ENCODE measurements at places on chromosomes 7 and 10.

- DNase-seq = no peak
These were observed 6.3 kb upstream of the LIPF start for GRCh38 chr10:88657901-88658300.

- no peak for DNase-seq
These were observed 221.5 kb upstream of the MDFIC start for GRCh38 chr7:114700247-114700928.

- no peak for DNase-seq
These were observed 356.5 kb upstream of the ZNF32 start for GRCh38 chr10:44004913-44005787.

GRCh38 chr10:11098666-11099065 is 81.0 kb downstream of the CELF2 start:
- no peak for DNase-seq

DNA sequence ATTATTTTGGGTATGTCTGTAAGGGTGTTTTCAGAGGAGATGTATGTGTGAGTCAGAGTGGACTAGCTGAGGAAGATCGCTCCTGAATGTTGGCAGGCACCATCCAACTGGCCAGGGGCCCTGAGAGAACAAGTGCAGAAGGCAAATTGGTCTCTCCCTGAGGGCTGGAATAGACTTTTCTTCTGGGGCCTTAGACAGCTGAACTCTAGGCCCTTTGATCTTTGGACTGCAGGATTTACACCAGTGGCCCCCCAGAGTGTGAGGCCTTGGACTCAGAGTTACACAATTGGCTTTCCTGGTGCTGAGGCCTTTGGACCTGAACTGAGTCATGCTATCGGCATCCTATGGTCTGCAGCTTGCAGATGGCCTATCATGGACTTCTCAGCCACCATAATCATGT is 217.2 kb downstream of the REEP3 start:
- DNase-seq = no peak

DNA sequence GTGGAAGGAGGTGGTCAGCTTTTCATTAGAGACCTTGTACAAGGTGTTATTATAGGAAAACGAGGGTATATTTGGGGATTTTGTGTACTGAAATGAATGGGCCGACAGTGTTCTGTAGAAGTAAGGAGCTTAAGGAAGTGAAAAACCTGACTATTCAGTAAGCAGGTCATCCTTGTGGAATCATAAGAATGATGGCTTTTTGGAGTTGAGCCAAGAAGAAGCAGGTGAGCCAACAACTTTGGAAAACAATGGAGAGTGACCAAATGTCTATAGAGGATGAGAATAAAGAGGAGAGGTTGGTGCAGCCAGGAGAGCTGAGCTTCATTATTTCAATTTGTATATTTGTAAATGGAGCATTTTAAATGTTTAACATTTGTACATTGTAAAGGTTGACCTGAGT is 595.7 kb downstream of the CCSER2 start:
- DNase-seq = no peak

DNA sequence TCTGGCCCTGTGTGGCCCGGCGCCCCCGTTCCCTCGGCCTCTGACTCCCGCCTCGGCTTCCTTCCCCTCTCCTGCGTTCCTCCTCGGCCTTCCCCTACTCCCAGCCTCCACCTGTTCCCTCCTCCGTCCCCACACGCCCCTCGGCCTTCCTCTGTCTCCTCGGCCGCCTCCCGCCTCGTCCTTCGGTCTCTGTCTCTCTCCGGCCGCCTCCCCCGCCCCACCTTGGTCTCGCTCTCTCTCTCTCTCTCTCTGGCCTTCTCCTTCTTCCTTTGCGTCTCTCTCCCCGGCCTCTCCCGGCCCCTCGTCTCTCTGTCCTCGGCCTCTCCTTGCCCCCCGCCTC is 588 bp downstream of the GET4 start:
- DNase-seq = no peak

GRCh38 chr10:123424537-123424936 is 241.6 kb upstream of the GPR26 start:
- no peak for DNase-seq

GRCh38 chr10:17226891-17227303 is 1.1 kb upstream of the VIM start:
- no peak for DNase-seq

- DNase-seq = no peak
These were observed 14.0 kb upstream of the PCGF5 start for GRCh38 chr10:91206427-91206826.

DNA sequence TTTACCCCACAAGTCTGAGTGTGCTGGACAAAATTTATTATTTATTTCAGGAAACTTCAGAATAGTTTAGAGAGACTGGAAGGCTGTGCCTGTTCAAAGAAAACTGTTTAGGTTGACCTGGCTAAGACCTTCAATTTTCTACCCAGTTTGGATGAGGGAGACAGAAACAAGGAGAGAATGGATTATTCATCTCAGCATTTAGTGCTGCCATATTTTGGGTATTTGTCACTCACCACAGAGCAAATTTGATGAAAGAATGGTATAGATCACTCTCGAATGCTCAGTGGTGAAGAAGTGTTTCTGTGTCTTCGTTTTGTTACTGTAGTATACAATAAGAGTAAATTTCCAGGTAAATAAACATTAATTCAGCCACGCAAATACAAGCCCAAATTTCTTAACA is 71.8 kb downstream of the SEMA3C start:
- no peak for DNase-seq

- no peak for DNase-seq
These were observed 535.5 kb downstream of the GPAM start for GRCh38 chr10:111648046-111648445.

DNA sequence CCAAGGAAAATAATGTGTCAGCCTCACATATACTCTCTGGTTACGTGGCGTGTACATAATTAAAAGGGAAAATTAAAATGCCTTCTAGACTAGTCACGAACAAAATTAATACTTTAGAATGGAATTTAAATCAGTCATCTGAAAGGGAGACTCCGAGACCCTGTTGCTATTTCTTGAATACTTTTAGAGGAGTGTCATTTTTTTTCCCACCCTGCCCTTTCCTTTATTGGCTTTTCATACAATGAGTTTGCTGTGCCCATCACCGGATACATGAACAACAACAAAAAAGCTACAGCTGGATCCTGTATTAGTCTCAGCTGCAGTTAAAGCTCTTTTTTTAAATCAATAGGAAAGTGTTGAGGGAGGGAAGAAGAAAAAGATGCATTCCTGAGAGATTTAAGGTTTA is 20.1 kb downstream of the CYTH3 start:
- no peak for DNase-seq

DNA sequence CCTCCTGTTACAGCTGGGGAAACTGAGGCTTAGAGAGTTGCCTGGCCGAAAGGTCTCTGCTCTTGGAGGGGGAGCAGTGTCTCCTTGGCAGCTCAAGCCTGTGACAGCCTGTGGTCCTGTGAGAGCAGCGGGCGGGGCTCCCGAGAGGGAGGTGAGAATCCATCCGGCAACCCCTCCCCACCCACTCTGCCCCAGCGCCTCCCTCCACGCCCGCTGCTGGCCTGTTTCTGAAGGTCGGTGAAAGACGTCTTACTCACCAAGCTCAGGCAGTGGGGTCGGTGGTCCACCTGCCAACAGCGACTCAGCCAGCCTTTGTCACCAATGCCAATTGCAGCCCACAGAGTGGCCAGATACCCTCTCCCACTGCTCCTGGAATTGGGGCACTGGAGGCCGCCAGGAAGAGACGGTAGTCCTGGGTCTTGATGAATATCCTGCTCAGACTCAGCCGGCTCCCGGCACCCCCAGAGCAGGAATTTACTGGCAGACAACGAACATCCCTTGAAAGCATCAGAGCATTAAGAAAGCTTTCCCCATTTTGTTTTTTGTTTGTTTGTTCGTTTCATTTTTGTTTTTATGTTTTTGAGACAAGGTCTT is 7.4 kb upstream of the TTYH3 start:
- DNase-seq = no peak

GRCh38 chr10:84452003-84452402 is 123.6 kb downstream of the CCSER2 start:
- DNase-seq = no peak

DNA sequence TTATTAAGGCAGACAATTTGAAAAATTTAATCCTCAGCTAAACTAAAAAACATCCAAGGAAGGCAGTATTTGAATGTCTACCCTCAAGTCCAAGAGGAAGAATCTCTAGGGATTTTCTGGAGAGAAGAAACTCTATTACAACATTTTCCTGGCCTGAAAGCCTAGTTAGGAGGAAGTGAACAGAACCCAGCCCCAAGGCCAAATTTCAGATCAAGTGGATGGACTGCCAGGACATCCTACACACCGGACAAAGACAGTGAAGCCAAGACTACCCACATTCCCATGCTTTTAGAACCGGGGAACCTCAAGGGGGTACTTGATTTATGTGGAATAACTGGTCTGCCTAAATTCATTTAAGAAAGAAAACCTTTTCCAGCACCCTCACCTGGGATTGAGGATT is 108.9 kb upstream of the MEOX2 start:
- no peak for DNase-seq

- no peak for DNase-seq
These were observed 13.9 kb downstream of the VSTM2A start for GRCh38 chr7:54556121-54556520.

DNA sequence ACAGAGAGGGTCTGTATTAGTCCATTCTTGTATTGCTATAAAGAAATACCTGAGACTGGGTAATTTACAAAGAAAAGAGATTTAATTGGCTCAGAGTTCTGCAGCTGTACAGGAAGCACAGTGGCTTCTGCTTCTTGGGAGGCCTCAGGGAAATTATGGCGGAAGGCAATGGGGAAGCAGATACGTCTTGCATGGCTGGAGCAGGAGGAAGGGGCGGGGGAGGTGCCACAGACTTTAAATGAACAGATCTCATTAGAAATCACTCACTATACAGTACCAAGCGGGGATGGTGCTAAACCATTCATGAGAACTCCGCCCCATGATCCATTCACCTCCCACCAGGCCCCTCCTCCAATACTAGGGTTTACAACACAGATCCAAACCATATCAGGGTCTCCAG is 3.7 kb upstream of the CALU start:
- no peak for DNase-seq

DNA sequence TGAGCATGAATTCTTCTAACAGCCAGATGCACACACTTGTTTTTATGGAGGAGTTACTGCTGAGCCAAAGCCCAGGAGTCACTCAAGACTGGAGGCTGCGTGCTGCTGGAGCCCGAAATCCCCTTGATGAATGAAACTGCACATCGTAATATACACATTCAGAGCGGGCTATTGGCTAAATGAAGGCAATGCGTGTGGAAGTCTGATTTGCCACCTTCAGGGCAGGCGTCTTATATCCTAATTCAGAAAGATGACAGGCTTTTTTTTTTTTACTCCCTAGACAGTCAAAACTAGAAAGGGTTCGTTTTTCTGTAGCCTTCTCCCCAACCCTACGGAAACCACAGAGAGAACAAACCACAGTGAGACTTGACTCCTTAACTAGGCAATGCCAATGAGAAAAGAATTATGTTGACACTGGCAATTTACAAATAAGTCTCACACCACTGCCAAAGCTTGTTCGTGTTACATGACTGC is 227.2 kb upstream of the KLF14 start:
- DNase-seq = peak; percentile 85

GRCh38 chr7:114740095-114740494 is 181.8 kb upstream of the MDFIC start:
- no peak for DNase-seq

- DNase-seq = no peak
These were observed 1193.9 kb downstream of the DNAJB9 start for GRCh38 chr7:109763611-109764010.

- peak; percentile 29 for DNase-seq
These were observed 63.3 kb downstream of the IMMP2L start for GRCh38 chr7:111499027-111499426.

GRCh38 chr7:26553582-26553981 is 261.9 kb downstream of the SNX10 start:
- no peak for DNase-seq

DNA sequence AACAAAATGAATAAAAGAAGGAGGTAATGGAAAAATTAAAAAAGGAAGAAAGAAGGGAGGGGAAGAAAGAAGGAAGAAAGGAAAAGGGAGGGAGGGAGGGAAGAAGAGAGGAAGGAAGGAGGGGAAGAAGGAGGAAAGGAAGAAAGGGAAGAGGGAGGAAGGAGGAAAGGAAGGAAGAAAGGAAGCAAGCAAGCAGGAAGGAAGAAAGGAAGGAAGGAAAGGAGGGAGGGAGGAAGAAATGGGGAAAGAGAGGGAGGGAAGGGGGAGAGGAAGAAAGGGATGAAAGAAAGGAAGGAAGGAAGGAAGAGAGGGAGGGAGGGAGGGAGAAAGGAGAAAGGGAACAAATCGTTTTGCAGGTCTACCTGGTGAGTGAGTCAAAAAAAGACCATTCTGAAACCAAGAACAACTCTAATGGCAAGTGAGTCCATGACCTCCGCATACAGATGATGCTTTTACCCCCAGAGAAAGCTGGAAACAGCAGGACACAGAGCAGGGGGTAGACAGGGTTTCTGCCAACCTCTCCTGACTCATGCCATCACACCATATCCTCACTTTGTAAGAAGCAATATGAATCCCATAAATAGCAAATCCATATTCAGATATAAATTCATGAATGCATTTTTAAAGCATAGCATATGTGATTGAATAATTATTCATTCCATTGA is 1112.9 kb upstream of the AUTS2 start:
- no peak for DNase-seq

DNA sequence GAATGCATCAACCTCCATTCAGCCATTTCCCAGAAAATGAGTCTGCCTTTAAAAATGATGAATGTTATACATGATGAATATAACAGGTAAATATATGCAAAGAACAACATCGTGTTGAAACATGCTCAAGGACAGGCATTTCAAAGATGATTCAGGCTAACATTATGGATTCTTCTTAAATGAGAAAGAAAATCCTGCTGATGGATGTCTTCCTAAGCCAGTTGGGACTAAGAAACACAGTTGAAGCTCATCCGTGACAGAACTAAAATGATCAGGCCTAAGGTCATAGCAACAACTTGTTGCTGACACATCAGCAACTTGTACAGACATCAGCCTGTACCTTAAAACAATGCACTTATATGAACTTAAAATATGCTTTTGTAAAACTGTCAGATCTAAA is 267.9 kb downstream of the MAGI2 start:
- no peak for DNase-seq

- no peak for DNase-seq
These were observed 624.6 kb downstream of the CALN1 start for GRCh38 chr7:71787513-71787912.

DNA sequence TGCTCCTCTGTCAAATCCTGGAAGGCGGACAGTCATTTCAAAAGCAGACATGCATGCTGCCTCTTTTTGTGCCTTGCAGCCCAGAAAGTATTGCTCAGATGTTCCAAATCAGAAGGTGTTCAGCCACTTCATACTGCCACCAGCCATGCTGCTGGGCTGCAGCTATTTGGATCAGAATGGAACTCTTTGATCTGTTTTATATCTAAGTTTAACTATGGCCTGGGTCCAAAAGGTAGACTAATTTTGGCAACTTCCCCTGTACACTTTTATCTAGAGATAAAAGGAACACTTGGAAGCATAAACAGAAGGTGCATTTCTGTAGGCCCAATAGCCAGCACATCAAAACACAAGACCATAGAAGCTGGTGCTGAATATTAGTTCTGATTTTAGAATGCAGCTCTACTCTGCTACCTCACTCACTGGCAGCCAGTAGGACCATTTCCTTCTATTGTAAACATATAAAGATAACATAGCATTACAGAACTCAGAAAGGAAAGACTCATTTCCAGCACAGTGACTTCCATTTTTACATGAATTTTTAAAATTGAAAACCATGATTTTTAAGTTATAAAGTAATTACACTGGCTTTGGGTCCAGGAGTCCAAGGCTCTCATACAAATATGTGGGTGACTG is 143.1 kb upstream of the CAV2 start:
- no peak for DNase-seq

GRCh38 chr10:6542999-6543430 is 37.1 kb downstream of the PRKCQ start:
- DNase-seq = peak; percentile 49

GRCh38 chr7:131196803-131197202 is 130.9 kb upstream of the MKLN1 start:
- DNase-seq = no peak
